ENCODE measurements at places on chromosomes 2 and 18. TPM values are rescaled to one million over a fixed set of nuclear protein-coding genes. Genes with fewer than 3 reads are reported as not detected.

DNA sequence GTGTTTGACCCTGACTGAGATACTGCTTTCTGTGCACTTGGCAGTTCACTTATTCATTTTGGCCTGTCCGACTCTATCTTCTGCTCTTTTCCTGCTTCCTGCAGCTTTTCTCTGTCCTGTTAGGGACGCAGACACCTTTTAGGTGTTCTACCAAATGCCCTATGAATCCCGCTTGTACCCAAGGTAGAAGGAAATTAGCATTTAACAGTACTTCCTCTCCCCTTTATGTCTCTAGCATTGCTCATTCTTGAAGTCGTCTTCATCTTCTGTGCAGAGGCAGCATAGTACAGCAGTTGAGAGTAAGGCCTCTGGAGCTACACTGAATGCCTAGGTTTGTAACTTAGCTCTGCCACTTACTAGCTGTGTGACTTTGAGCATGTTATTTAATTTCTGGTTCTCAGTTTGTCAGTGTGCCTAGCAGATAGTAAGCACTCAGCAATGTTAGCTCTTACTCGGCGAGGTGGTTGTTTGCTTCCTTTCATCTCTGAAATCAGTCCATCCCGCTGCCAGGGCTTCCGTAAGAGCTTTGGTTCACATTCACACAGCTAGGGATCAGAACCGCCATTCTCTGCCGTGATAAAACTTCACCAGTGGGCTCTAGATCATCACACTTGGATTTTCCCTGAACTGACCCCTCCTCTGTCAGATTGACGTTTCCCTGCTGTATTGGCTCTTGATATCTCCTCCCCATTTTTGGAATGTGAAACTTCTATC, 1.4 kb downstream of the CCT7 start:
- no peak for DNase-seq

DNA sequence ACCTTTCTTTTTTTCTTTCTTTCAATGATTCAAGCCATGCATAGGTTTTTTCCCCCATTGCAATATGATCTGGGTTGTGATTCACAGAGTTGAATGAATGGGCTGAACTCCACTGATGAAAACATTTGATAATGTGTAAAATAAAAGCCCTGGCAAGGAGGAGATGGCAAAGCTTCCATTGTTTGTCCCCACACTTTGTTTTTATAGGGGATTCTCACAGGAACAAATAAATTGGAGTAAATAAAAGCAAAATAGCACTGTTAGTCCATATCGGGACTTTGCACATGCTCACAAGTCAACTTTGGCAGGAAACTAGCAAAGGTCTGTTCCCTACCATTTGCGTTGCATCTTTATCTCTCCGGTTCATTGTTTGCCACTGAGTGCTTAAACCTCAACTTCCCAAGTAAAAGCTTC, 55.7 kb downstream of the MEIS1 start:
- no peak for DNase-seq

- no peak for DNase-seq
These were observed 316 bp downstream of the GRP start for GRCh38 chr18:59220164-59220783.

- DNase-seq = no peak
These were observed 586 bp upstream of the ANKRD23 start for GRCh38 chr2:96844405-96844808.

GRCh38 chr2:152095146-152095545, 3.7 kb downstream of the CACNB4 start:
- DNase-seq = no peak

Gene TEX44
- total RNA-seq = not detected

DNA sequence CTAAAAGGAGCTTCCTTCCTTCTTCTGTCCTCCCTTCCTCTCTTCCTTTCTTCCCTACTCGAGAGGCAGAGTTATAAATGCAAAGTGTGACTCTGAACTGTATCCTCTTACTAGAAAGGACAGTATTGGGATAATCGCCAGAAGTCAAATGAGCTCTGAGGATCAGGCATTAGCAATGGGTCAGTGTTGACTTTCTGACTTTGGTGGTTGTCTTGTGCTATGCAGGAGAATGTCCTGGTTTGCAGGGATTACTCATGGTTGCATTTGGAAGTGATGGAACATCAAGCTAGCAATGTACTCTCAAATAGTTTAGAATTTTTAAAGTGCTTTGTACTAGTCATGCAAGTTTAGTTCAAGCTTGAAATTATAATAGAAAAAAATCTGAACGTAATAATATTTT, 115.6 kb downstream of the TXNL1 start:
- no peak for DNase-seq

- DNase-seq = peak; percentile 88
These were observed 60.3 kb downstream of the STEAP3 start for GRCh38 chr2:119283873-119284331.

GRCh38 chr18:33404244-33404873, 36.2 kb downstream of the CCDC178 start:
- DNase-seq = no peak

DNA sequence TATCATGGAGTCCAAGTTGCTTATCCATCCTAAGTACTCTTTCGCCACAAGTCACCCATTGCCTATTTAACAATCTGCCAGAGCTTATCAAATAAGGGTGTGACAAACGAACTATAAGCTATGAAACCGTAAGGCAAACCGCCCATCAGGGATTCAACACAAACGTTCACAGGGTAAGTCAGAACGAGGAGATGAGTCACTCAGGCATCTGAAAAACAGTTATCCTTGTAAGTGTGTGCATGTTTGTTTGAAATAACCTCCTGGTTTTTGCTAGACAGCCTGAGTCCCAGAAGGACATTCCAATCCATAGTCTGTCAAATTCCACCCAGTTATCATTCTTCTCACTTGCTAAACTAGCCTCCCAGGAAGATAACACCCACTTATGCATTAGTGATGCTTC, 299.1 kb downstream of the PAX3 start:
- DNase-seq = no peak

DNA sequence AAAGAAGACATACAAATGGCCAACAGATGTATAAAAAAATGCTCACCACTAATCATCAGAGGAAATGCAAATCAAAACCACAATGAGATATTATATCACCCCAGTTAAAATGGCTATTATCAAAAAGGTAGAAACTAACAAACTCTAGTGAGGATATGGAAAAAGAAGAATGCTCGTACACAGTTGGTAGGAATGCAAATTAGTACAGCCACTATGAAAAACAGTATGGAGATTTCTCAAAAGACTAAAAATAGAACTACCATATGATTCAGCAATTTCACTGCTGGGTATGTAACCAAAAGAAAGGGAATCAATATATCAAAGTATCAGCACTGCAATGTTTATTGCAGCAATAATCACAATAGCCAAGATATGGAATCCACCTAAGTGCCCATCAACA, 519.3 kb upstream of the HNMT start:
- no peak for DNase-seq

Gene UGT1A6
- not detected for total RNA-seq

- DNase-seq = no peak
These were observed 22.3 kb upstream of the SERPINB5 start for GRCh38 chr18:63454497-63454896.

Gene RAB6D
- total RNA-seq = not detected

- DNase-seq = no peak
These were observed 5.3 kb upstream of the CTIF start for GRCh38 chr18:48533340-48534070.

Gene GPR45
- not detected for total RNA-seq

GRCh38 chr18:49111191-49111988, 160.6 kb upstream of the SMAD7 start:
- DNase-seq = no peak

Gene ZNF804A
- 0.29 TPM for total RNA-seq

GRCh38 chr2:38836791-38837190, 38.9 kb downstream of the DHX57 start:
- no peak for DNase-seq

GRCh38 chr2:168457190-168457895, 1.3 kb downstream of the CERS6 start:
- DNase-seq = no peak

DNA sequence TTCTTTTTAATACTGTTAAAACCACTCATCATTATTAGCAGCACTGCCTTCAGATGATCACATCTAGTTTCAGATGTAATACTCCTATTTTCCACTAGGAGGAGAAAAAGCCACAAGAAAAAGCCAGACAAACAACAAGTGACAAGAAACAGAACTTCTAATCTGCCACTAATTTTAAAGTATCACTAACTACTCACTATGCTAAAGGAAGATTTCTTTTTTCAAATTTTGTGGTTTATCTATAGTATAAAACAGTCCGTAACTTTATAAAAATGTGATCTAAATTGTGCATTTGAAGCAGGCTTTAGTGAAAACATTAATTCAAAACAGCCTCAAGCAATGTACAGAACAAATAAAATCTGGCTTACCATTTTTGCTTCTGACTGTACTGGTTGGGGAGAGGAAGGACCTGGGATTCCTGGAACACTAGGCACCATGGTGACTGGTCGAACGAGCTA, 56.8 kb downstream of the ATF2 start:
- DNase-seq = no peak

DNA sequence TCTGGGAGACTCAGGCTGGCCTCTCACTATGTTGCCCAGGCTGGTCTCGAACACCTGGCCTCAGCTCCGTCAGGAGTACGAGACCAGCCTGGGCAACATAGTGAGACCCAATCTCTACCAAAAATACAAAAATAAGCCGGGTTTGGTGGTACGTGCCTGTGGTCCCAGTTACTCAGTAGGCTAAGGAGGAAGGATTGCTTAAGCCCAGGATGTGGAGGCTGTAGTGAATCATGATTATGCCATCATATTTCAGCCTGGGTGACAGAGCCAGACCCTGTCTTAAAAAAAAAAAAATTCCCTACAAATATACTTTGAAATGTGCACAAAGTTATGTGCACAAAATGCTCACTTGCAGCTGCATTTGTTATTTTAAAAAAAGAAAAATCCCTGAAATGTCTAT, 26.3 kb upstream of the AGAP1 start:
- DNase-seq = no peak

- DNase-seq = no peak
These were observed 702 bp downstream of the LMAN1 start for GRCh38 chr18:59358414-59358711.

DNA sequence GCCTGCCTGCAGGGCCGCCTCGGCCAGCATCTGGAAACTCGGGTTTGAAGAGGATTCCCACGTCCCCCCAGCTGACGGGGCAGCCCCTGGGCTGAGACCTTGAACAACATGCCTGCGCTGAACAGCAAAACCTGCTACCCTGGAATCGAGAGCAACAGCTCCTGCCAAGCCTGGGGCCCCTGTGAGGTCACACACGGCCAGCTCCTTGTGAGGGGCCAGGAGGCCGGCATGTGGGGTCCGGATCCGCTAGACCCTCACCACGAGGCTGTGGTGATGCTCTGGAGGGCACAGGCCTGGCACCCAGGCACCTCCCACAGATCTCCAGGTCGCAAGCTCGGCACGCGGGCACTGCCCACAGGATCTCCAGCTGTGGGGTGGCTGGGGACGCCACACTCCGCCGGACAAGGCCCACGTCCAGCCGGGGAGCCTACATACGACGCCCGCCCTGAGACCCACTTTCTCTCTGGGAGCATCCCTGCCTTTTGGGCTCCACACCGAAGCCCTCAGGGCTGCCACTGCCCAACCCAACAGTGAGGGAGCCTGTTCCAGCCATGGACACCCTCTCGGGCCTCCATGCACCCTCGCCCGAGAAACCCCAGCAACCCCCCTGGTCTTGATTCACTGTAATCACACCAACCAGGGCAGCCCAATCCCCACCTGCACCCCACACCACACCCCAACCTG, 34.1 kb downstream of the SLC66A2 start:
- DNase-seq = peak; percentile 39

Gene RGPD4
- total RNA-seq = not detected

Gene BOLL
- not detected for total RNA-seq
